ENCODE measurements at places on chromosomes 4 and X.

DNA sequence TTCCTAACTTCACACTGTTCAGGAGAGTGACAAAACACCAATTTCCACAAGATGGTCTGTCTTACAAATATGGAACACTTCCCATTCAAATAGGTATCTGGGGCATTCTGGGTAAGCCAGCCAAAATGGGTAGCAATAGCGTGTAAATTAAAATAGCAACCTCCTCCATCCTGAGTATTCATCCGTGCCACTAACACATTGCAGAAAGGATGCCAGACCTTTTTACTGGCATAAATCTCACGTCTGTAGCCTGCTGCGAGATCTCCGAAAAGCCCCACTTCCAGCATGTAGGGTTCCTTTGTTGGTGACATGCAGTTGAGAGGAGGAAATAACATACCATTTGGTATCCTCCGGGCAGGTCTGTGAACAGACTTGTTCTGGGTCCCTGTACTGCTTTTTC lies 52.7 kb upstream of the RAI2 start:
- no peak for DNase-seq

GRCh38 chrX:103330681-103331288 lies 746 bp downstream of the TCEAL7 start:
- DNase-seq, result no peak

DNA sequence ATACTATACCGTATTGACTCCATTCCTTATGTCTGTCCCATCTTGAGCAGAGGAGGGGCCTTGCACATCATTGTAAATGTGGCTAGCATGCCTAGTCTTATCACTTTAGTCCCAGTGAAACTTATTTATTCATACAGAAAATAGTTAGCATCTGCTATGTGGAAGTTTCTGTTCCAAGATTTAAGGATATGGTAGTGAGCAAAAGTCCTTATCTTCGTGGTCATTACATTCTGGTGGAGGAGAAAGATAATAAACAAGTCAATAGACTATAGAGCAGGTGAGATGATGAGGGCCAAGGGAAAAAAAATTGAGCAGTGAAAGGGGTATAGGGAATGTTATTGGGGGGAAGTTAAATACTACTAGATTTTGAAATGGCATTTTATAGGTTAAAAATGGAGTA lies 63.4 kb upstream of the PRRG3 start:
- no peak for DNase-seq

GRCh38 chrX:129641941-129642340 lies 12.8 kb downstream of the APLN start:
- DNase-seq, result no peak

DNA sequence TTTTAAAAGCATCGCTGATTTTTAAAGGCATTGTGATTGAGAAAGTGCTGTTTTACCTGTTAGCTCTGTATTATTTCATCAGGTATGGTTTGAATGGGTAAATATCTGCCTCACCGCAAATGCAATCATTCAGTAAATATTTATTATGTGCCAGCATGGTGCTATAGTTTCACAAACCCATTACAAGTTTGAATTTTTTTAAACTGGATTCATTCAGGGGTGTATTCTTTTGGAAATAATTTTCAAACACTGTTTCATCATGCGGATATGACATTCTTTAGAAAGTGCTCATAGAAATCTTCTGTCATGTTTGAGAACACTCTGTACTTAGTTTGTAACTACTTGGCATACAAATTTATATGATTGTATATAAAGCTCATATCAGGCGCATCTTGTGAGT lies 37.2 kb downstream of the LIMCH1 start:
- no peak for DNase-seq

- DNase-seq, result no peak
Observed at GRCh38 chr4:178556796-178557195, 1114.6 kb upstream of the AGA start.

- DNase-seq, result no peak
Observed at GRCh38 chrX:153672531-153673427, 834 bp downstream of the PNCK start.

GRCh38 chr4:185634066-185634652 lies 98.9 kb upstream of the PDLIM3 start:
- no peak for DNase-seq

DNA sequence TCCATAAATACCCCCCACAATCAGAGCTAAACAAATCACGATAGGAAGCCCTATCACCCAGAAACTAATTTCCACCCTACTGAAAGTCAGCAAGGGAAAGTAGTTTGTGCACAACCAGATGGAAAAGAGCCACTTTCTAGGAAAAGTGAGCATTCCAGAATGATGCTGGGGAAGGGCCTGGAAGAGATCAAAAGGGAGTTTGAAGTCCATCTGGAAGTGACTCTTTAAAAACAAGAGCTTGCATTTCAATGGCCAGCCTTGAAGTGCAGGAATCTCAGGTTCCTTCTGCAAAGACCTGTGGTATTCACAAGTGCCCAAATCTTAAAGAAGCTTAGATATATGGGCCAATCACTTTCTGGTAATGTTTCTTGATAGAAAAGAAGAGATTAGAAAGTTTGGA lies 97.0 kb upstream of the LDB2 start:
- DNase-seq, result no peak

DNA sequence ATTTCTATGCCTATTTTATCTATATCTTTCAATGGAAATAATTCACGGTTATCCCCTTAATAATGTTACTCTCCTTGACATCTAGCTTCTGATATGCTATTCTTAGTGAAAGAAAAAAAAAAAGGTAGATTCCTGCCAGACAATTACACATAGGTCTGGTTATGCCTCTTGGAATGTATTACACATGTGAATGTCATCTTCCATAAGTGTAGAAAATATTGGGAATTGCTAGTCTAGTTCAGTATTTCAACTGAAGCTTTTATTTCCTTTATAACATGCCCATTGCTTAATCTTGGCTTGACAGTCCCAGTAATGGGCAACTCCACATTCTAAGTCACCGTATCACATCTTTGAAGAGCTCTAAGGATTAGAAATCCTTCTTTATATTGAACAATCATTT lies 25.4 kb upstream of the PPP1R2C start:
- no peak for DNase-seq

DNA sequence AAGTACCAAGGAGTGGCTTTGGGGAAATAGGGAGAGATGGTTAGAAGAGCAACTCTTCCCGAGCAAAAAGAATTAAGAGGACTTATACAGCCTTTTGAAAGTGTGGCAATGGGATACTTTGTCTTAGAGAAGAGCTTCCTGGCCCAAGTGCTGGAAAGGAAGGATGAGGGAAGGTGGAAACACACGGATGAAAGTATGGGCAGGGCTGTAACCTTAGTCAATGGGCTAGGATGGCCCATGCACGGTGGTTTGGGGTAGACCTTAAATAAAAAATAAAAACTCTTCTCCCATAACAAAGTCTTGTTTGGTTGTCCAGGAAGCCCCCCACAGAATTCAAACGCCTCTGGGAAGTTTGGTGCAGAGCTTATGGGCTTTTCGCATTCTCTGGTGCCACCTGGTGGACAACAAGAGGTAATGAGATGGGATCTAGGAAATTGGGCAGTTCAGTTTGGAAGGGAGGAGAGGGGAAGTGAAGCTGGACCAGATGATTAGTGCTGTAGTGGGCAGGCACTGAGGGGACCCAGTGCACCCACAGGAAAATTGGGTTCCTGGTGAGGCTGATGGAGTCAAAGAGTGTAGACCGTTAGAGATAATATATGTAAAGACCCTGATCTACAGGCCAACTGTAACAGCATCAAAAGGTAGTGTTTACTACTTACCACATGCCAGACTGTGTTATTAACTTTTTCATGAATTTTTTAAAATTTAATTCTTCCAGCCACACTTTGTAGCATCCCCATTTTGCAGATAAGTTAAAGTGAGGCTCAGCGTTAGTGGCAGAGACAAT lies 13.8 kb upstream of the ENOX2 start:
- DNase-seq, result peak; percentile 51

GRCh38 chrX:54921427-54922021 lies 900 bp downstream of the TRO start:
- peak; percentile 66 for DNase-seq

GRCh38 chr4:13349096-13349495 lies 135.0 kb downstream of the RAB28 start:
- no peak for DNase-seq

- DNase-seq, result peak; percentile 73
Observed at GRCh38 chr4:78056265-78057129, 626 bp upstream of the FRAS1 start.

GRCh38 chr4:108129196-108129595 lies 39.5 kb downstream of the LEF1 start:
- no peak for DNase-seq

DNA sequence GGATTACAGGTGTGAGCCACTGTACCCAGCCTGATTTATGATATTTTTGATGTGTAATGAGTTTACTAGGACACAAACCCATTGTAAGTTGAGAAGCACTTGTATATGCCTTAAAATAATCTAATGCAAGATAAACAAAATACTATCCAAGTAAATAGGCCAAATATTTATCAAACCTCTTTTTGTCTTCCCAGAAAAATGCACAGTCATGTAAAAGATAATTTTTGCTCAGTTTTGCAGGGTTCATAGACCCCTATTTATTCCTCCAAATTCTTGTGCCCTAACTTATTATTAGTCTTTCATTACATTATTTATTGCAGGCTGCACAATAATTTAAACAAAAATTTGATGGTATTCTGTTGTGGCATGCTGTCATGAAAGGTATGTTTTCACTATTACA lies 1290.7 kb downstream of the STIM2 start:
- DNase-seq, result no peak

GRCh38 chr4:104942990-104943743 lies 203.5 kb upstream of the TET2 start:
- no peak for DNase-seq

- DNase-seq, result no peak
Observed at GRCh38 chrX:110242371-110242770, 75.5 kb downstream of the AMMECR1 start.

DNA sequence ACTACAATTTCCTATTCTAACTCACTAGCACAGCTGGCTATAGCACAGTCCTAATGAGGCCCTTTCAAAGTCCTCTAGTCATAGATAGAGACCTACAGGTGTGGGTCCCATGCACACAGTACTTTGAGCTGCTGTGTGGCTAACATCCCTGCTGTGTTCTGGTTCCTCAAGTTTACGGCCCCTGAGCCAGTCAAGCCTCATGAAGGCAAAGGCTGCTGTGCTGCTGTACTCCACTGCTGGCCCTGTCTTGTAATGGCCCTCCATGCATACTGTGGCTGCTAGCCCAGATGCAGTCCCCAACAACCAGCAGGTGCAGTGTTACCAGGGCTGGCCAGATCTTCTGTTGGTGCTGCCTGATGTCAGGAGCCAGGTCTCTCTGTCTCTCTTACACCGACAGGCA lies 23.4 kb upstream of the ENPEP start:
- DNase-seq, result no peak

Measured in GM13976 (cell line).